Activated B cell treated with CpG ODN at 0.5 μM for 24 hours (primary cell): ENCODE measurements at places on chromosomes 11 and 22.

- DNase-seq: no peak
Measured at GRCh38 chr22:35051013-35051535, 14.9 kb upstream of the ISX start.

- DNase-seq: no peak
Measured at GRCh38 chr11:55481416-55481815, 72.9 kb upstream of the OR4C15 start.

- DNase-seq: no peak
Measured at GRCh38 chr22:50729391-50730012, 8.5 kb upstream of the ACR start.

GRCh38 chr22:30511109-30511508, 5.6 kb upstream of the SEC14L4 start:
- no peak for DNase-seq

DNA sequence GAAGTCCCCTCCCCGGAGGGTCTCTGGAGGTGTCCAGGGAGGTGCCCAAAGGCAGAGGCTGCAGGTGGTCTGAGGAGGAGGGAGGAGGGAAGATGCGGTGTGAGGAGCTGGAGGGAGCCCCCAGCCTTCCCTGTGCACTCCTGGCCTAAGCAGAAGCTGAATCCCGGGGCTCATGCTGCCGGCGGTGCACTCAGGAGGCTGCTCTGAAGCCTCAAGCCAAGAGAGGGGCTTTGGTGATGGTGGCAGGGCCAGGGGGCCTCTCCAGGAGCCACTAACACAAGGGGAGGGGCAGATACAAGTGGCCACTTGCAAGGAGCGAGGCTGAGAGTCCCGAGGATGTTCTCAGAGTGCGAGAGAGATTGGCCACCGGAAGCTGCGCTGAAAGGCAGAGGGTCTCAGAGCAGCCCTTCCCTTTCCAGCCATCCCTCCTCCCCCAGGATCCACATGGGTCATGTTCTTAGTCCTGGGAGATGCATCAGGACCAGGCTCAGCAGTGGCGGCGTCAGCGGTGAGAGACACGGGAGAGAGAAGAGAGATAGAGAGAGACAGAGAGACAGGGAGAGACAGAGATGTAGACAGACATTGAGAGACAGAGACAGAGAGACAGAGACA, 774 bp upstream of the MRGPRG start:
- DNase-seq: no peak

DNA sequence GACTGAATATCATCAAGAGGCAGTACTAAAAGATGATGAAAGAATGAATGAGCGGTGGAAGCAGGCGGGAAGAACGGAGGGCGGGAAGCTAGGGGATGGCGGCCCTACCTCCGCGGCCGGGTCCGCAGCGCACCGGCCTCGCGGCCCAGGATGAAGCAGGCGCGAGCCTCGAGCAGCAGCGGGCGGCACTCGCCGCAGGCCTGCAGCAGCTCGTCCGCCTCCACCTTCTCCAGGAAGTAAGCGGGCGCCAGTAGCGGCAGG, 3.4 kb downstream of the KLHL35 start:
- DNase-seq: no peak

DNA sequence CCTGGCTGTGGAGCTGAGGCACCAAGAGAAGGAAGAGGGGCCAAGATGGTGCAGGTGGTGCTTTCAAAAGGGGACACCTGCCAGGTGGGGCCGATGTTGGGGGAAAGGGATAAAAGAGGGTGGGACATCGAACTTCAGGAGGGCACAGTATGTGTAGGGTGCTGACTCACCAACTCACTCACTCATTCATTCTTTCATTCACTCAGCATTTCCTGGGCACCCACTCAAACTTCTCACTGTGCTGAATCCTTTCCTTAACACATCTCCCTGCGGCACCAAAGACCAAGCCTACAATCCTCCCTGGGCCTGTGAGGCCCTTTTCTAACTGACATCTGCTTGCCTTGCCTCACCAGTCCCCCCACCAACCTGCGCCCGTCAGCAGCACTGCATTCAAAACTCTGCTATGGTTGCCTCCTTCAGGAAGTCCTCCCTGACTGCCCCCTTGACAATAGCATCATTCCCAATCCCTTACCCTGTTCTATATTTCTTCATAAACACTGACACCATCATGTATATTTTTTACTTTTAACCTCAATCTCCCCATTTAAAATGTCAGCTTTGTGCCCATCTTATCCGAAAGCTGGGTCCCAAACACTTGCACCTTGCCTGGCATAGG, 246.6 kb downstream of the MN1 start:
- DNase-seq: no peak

GRCh38 chr22:25368271-25368670, 148.8 kb downstream of the CRYBB2 start:
- DNase-seq: no peak

DNA sequence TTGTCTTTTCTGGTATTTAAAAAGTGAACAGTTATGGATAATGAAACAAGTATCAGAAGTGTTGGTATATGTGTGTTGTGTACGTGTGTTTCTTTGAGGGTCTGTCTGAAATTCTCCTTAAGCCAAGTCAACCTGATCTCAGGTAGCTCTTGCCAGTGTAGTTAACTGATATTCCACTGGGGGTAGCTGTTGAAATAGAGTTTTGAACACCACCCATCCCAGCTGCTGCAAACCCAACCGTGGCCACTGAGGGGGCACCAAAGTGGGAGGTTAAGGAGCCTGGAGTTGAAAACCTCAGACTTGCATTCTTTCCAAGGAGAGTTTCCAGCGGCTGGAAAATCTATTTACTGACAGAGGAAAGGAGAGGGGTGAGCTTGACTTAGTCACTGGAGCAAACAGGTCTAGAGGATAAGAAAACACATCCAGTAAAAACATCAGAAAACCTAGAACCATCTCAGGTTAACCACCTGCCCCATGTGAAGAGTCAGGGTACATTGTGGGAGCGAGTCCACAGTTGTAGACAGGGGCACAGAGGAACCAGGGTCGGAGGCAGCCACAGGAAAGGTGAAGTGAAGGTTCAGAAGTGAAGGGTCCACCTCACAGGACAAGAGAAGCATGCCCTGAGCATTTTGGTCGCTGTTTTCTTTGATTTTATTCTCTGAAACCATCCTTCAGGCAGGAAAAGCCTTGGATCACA, 8.8 kb upstream of the CUL5 start:
- no peak for DNase-seq

- DNase-seq: no peak
Measured at GRCh38 chr11:23022854-23023253, 162.6 kb upstream of the CCDC179 start.

GRCh38 chr11:64753380-64754123, 6.2 kb downstream of the PYGM start:
- DNase-seq: no peak

GRCh38 chr22:48488149-48488551, 1339.5 kb downstream of the BRD1 start:
- no peak for DNase-seq

DNA sequence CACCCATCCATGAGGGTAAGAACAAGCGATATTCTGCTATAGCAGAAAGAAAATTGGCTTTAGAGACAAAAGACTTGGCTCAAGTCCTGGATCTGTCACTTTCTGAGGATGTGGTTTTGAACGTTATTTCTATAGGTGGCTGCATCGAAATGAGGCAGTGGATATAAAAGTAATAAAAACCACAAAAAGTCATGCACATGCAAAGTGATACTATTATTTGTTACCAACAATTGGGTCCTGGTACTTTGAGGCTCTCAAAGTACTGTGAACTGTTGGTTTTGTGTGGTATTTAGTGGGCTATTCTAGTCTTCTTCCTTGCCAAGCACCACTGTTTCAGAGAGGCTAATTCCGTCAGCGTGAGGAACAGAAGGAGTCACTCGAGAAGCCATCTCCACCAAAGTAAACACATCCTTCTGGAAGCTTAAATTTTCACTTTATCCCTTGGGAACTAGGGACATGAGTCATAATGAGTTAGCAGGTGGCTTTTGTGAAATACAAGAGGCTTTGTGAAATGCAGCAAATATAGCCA, 13.1 kb downstream of the UBASH3B start:
- DNase-seq: no peak

DNA sequence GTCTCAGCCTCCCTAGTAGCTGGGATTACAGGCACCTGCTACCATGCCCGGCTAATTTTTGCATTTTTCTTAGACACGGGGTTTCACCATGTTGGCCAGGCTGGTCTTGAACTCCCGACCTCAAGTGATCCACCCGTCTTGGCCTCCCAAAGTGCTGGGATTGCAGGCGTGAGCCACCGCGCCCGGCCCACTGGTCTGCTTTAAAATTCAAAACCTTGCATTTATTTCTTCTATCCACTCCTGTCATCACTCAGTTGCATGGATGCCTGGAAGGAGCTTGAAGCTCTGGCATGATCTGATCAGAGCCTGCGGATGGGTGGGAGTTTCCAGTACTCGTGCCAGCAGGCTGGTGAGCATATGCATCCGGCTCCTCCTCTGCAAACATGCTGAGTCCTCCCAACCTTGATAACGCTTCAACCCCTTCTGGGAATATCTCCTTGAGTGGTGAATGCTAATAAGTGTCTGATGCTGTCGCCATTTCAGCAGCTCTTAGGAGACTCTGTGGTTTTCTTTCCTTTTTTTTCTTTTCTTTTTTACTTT, 39.6 kb downstream of the UBASH3B start:
- no peak for DNase-seq

DNA sequence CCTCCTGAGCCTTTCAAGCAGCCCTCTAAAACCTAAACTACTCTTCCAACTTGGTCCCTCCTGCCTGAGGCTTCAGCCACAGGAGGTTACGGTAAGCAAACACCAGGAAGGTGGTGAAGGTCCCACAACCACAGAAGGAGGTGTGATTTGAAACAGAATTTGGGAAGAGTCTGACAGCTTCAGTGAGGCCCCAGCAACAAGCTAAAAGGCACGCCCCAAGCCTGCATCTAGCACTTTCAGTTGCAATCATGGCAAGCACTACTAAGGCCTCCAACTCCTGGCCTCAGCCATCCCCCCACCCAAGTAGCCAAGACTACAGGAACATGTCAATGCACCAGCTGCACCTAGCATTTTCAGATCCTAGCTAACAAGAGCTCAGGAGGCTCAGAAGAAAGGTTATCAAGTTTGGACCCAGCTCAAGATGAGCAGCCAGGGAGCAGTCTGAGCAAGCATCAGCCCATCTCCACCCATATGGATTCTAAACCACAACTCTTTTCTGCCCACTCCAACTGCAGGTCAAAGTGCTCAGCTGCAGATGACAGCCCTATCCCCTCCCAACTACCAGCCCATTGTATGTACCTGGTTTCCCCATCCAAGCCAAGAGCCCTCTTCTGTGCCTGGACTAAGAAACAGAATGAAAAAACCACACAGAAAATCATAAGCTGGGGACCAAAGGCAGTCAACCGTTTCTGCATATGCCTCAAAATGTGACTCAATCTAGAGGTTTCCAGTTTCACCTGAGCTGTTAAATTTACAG, 10.4 kb upstream of the AHNAK start:
- no peak for DNase-seq

- DNase-seq: no peak
Measured at GRCh38 chr22:48102581-48102980, 1340.1 kb downstream of the TBC1D22A start.

DNA sequence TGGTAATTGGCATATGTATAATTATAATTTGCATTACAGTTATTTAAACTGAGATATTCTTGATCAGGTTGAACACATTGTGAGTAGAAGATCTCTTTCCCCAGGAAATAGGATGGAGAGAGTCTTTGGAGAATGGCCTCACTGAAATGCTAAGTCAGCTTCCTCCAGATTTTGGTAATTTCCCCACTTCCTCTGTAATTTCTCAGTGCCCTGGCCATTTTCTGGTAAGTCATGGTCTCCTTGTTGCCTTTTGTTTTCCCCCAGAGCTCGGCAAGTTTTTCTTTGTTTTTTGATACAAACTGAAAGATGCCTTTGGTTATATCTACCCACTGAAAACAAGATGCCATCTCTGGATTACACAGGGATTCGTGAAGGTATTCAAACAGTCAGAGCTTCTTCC, 12.8 kb upstream of the FBXO3 start:
- DNase-seq: no peak

DNA sequence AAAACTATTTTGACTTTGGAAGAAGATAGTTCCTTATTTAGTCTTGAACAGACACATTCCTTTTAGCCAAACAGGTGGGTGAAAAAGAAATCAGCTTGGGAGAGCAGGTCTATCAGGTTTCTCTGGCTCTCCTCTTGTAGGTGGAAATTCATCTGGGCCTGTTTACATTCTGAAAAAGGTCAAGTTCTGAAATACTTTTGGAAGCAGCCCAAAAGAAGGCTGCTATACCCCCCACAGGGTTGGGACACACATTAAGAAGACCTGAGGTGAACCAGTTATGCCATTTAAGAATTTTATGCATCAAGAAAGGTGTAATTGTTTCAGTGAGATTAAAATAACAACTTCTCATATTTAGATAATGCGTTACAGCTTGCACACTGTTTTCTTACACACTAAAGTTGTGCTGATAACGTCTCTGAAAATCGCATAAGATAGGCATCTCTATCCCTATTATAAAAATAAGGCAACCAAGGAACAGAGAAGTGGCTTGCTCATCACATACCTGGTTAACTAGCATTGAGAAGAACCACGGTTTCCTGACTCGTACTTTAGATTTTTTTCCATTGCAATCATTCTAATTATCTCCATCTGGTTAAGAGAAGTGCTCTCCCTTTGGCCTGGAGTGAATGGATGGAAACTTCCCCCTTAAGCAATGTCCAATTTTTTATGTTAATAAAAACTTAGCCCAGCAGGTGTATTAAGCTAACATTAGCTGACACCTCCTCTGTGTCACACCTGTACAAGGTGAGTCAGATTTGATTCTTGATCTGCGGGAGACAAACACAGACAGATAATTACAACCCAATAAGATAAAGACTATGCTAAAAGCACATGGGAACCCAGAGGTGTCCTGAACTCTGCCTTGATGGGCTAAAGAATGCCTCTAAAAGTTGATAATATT, 60.5 kb upstream of the UCP3 start:
- DNase-seq: no peak

DNA sequence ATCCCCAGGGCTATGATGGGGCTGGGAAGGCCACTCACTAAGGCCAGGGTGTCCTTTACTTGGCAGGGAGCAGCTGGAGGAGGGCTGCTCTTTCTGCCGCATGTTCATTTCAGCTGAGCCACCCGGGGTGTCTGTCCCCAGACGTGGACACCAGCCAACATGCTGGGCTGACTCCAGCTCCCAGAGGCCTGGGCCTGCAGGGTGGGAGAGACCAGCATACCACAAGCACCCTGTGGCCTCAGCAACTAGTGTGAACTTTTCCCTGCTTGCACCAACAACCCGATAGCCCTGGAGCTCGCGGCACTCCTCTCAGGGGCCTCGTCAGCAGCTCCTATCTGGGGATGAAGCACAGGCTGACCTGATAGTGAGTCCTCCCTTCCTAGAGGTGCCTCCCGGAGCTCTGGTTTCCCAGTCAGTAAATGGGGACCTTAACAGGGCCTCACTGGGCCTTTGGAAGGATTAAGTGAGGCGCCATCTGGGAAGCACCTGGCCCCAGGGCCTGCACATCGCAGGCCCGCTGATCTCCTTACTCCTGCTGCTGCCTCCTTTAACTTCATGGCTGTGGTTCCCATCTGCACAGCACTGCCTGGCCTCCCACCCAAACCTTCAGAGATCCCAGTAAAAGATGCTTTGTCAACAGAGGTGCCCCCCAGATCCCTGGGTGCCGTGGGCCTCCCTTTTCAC, 83.4 kb downstream of the GALNT18 start:
- DNase-seq: no peak

GRCh38 chr11:45523760-45524159, 141.7 kb downstream of the CHST1 start:
- no peak for DNase-seq

GRCh38 chr11:30023074-30023473, 6.2 kb upstream of the KCNA4 start:
- no peak for DNase-seq

- DNase-seq: no peak
Measured at GRCh38 chr11:130381317-130381716, 47.1 kb downstream of the ADAMTS8 start.
